Placental epithelial cell (primary cell): ENCODE measurements at places on chromosomes 2 and 18. TPM values are rescaled to one million over a fixed set of nuclear protein-coding genes. Genes with fewer than 3 reads are reported as not detected.

MYOM1 gene
- total RNA-seq: 0.98 and 1.6 TPM in 2 replicates

MEIS1 gene
- total RNA-seq: 22.9 and 47.9 TPM in 2 replicates

SP5 gene
- not detected in 2 replicates for total RNA-seq

C2orf80 gene
- not detected in 2 replicates for total RNA-seq

B3GNT7 gene
- total RNA-seq: 0.65 and 1.2 TPM in 2 replicates

MERTK gene
- total RNA-seq: 31.3 and 54.2 TPM in 2 replicates

STK36 gene
- total RNA-seq: 31.4 and 34.3 TPM in 2 replicates

PROKR1 gene
- not detected in 2 replicates for total RNA-seq

TGIF1 gene
- total RNA-seq: 140 and 191 TPM in 2 replicates

ITGA4 gene
- total RNA-seq: 0.79 TPM in 1 of 2 replicates, not detected in the other

PHOSPHO2 gene
- total RNA-seq: 1.2 and 1.3 TPM in 2 replicates

LRRTM4 gene
- not detected in 2 replicates for total RNA-seq

SKOR2 gene
- not detected in 2 replicates for total RNA-seq

DHRS9 gene
- under 0.01 TPM in 1 of 2 replicates, not detected in the other for total RNA-seq

L3MBTL4 gene
- 2.0 and 15.3 TPM in 2 replicates for total RNA-seq

TUBA3E gene
- total RNA-seq: 0.22 and 0.39 TPM in 2 replicates

CRYGC gene
- total RNA-seq: not detected in 2 replicates

ACVR1 gene
- total RNA-seq: 9.3 and 9.4 TPM in 2 replicates

QPCT gene
- total RNA-seq: 47.6 and 60.9 TPM in 2 replicates

NAT8 gene
- total RNA-seq: not detected in 2 replicates
